HL-60 (cell line): ENCODE measurements at places on chromosomes 2 and 18.
A peak's percentile ranks its signal among the peaks of the same experiment; 100 is the strongest.

DNA sequence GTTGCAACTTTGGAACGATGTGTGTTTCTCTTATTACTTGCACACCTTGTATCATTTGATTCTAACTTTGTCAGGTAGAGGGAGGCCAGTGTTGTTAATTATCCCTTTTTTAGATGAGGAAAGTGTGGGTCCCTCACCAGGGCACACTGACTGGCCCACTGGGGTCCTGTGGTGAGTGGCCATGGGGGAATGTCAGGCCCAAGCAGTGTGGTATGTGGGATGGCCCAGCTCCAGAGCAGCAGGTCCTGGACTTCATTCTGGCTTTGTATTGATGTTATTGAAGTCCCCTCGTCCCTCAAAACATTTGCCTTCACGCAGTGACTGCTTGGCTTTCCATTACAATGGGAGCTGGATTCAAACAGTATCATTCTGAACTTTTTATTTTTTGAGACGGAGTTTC is 11.7 kb downstream of the NCK2 start:
- DNase-seq, result no peak

DNA sequence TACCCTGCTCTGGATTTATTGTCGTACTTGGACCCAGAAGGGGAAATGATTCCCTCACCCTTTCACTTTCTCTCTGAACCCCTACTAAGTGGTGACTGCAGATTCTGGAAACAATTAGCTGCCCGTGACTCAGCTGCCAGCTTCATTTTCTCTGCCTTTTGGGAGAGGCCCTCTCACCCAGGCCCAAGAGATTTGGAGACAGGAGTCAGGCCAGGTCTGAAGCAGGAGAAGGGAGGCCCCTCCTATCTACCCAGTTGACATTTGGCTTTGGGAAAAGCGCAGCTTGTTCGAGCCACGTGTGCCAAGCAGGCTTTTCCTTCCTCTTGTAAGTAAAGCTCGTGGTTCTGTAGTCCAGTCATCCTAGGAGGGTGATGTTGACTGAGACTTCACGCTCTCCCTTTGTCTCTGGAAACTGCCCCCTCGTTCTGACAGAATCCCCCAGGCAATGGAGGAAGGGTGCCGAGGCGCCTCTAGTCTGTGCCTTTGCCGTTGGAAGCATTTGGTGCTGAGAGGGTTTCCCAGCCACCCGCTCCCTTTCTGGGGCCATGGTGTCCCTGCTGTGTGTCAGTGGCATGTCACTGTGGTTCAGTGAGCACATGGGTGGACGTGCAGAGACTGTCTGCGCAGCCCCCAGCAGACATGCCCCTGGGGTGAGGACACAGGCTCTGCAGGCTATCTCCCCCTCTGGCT is 8.6 kb downstream of the OXER1 start:
- no peak for DNase-seq

- DNase-seq, result peak; percentile 21
These were observed 24.0 kb upstream of the SULT1C3 start for GRCh38 chr2:108215794-108216211.

- DNase-seq, result no peak
These were observed 4.7 kb upstream of the SATB2 start for GRCh38 chr2:199462347-199462955.

DNA sequence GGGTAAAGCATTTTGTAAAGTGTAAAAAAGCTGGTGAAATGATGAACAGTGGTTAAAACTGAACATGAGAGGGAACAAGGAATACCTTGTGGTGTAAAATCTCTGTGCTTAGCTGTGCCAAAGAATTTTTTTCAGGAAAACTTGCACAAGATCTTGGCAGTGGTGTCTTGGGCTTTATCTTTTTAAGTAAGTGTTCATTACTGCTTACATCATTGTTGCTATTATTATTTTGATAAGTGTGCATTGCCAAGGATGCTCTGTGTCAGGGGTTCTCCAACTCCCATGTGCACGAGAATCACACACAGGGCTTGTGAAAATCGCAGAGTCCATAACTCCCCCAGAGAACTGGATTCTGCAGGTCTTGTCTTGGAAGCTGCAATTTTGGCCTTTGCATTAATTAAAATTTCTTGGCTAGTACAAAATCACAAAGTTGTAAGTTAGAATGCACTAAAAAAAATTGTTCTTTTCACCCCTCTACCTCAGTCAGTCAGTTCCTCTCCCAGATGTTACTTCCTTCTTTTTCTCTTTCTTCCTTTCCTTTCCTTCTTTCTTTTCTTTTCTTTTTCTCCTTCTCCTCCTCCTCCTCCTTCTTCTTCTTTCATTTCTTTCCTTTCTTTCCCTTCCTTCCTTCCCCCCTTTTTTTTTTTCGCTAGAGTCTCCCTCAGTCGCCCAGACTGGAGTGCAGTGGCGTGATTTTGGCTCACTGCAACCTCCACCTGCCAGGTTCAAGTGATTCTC is 37.8 kb downstream of the GATA6 start:
- no peak for DNase-seq
